Bladder microvascular endothelial cell (primary cell): ENCODE measurements at places on chromosomes 13 and 19. TPM values are rescaled to one million over a fixed set of nuclear protein-coding genes. Genes with fewer than 3 reads are reported as not detected.

ZNF471 gene
- total RNA-seq, result 1.1 and 2.9 TPM in 2 replicates

PABPC3 gene
- under 0.01 and 0.13 TPM in 2 replicates for total RNA-seq

APOC4 gene
- not detected in 2 replicates for total RNA-seq

RYR1 gene
- not detected in 2 replicates for total RNA-seq

ESD gene
- total RNA-seq, result 54.2 and 59.5 TPM in 2 replicates

OR1I1 gene
- total RNA-seq, result not detected in 2 replicates

ACP7 gene
- total RNA-seq, result 0.06 TPM in 1 of 2 replicates, not detected in the other

POSTN gene
- 21.1 and 32.4 TPM in 2 replicates for total RNA-seq

SPACA4 gene
- not detected in 2 replicates for total RNA-seq

FGF9 gene
- total RNA-seq, result 0.06 TPM in 1 of 2 replicates, not detected in the other

CYP2A6 gene
- not detected in 2 replicates for total RNA-seq

RELB gene
- 7.9 and 21.5 TPM in 2 replicates for total RNA-seq

NRTN gene
- total RNA-seq, result 0.25 and 0.32 TPM in 2 replicates

CEACAM8 gene
- not detected in 2 replicates for total RNA-seq

ACP5 gene
- 0.19 TPM in 1 of 2 replicates, not detected in the other for total RNA-seq

CERS1 gene
- total RNA-seq, result 1.3 and 5.7 TPM in 2 replicates

IL11 gene
- total RNA-seq, result under 0.01 TPM in 1 of 2 replicates, not detected in the other

CEACAM4 gene
- not detected in 2 replicates for total RNA-seq

FKRP gene
- total RNA-seq, result 10.0 and 17.2 TPM in 2 replicates

ZNF540 gene
- 0.16 and 0.63 TPM in 2 replicates for total RNA-seq

PTBP1 gene
- total RNA-seq, result 107 and 233 TPM in 2 replicates

ZNF229 gene
- total RNA-seq, result 9.1 and 9.9 TPM in 2 replicates

MISP gene
- total RNA-seq, result not detected in 2 replicates

KLHL1 gene
- total RNA-seq, result not detected in 2 replicates
